ENCODE measurements at places on chromosomes 4 and X.

GRCh38 chr4:88605736-88606135 is 13.5 kb downstream of the HERC3 start:
- DNase-seq, result no peak

DNA sequence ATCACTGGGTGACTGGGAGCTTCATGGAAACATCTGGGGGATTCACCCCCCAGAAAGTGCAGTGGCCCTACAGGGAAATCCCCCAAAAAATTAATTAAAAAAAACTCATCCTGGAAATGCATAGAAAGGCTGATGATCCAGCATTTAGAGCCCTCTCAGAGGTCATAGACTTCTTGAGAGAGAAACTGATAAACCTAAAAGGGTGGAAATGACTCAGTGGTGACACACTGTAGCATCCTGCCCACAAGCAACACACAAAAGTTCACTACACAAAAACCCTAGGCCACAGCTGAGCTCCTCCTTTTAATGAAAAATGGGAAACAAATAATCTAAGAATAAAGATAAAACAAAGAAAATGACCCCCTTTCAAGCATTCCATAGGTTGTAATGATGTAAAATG is 911.5 kb downstream of the GLUD2 start:
- DNase-seq, result no peak

GRCh38 chr4:17694552-17694951 is 80.1 kb downstream of the MED28 start:
- DNase-seq, result no peak

DNA sequence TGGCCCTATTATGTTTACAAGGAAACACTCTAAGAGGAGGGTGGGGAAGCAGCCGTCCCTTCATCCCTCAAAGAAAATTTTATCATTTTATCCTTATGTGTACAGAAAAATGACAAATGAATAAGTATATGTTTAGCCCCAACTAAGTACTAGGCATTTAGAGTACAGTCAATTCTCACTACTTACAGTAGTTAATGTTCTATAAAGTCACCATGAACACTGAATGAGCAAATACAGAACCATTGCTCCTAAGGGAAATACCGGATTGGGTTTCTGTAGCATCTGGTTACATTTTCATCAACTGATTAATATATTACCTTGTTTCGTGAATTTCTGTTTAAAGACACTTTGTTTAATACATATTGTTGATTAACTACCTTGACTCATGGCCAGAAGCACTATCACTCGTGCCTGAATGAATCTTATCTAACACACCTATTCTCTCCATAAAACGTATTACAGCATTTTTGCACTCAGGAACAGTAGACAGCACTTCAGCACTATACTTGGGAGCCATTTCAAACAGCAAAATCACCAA is 109.3 kb downstream of the ASB9 start:
- no peak for DNase-seq

GRCh38 chrX:29071525-29072320 is 484.5 kb downstream of the IL1RAPL1 start:
- no peak for DNase-seq

DNA sequence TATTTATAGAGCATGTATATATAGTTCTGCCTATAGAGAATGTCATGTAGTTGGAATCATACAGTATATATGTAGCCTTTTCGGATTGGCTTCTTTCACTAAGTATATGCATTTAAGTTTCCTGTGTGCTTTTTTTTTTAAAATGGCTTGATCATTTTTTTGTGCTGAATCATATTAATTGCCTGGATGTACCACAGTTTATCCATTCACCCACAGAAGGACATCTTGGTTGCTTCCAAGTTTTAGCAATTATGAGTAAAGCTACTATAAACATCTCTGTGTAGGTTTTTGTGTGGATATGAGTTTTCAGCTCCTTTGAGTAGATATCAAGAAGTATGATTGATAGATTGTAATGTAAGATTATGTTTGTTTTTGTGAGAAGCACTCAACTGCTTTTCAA is 23.8 kb downstream of the PTTG2 start:
- DNase-seq, result no peak

GRCh38 chr4:157389741-157390140 is 169.2 kb downstream of the GRIA2 start:
- DNase-seq, result no peak

DNA sequence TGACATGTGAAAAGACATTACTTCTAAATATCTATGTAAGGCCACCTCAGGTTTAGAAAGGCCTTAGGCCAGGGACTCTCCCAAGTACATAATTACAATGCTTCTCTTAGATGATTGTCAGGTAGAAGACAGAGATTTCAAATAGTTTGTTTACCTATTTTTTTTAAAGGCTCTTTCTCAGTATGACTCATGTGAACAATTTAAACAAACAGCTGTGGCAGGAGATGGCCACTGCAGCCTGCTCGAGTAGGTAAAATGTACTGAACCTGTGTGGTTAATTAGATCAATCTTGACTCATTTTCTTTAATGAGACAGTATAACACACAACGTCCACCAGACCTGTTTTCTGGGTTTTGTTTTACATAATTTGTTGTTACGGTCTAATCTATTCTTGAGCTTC is 50.2 kb downstream of the LEF1 start:
- no peak for DNase-seq

- no peak for DNase-seq
These were observed 10.1 kb downstream of the STK26 start for GRCh38 chrX:132033166-132033565.

DNA sequence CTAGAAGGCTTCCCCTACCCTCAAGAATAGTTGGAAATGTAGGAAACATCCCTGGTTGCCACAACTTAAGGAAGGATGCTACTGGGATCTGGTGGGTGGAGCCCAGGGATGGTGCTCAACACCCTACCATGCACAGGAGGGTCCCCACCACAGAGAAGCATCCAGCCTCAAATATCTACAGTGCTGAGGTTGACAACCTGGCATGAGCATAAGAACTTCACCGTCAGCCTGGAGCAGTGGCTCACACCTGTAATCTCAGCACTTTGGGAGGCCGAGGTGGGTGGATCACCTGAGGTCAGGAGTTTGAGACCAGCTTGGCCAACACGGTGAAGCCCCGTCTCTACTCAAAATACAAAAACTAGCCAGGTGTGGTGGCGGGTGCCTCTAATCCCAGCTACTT is 24.0 kb upstream of the ASMTL start:
- no peak for DNase-seq

GRCh38 chr4:8908206-8908893 is 36.7 kb upstream of the HMX1 start:
- DNase-seq, result no peak

GRCh38 chrX:133670383-133670782 is 255.1 kb upstream of the GPC4 start:
- DNase-seq, result no peak

GRCh38 chrX:24339911-24340310 is 20.5 kb upstream of the SUPT20HL1 start:
- DNase-seq, result no peak

DNA sequence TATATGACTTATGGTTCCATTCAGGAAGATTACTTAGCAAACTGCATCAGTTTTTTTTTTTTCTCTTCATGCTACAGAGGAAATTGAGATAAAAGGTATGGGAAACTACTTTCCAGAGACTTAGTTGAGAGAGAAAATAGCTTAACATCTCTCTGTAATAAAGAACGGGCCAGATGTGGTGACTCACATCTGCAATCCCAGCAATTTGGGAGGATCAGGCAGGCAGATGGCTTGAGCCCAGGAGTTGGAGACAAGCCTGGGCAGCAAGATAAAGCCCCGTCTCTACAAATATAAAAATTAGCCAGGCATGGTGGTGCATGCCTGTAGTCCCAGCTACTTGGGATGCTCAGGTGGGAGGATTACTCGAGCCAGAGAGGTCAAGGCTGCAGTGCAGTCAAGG is 271.2 kb upstream of the TENM3 start:
- no peak for DNase-seq

DNA sequence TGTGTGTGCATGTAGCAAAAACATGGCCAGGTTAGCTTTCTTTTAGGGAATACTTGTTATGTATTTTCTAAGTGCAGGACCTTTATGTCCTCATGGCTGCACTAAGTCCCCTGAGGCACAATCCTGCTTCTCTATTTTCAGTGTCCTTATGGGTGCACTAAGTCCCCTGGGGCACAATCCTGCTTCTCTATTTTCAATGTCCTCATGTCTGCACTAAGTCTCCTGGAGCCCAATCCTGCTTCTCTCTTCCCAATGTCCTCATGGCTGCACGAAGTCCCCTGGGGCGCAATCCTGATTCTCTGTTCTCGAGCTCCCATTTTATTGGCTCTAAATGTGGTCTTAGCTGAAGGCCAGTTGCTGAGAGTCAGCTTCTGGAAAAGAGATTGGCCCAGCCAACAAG is 49.7 kb upstream of the GPRIN3 start:
- DNase-seq, result no peak
